ENCODE measurements at places on chromosomes 5 and 9.

DNA sequence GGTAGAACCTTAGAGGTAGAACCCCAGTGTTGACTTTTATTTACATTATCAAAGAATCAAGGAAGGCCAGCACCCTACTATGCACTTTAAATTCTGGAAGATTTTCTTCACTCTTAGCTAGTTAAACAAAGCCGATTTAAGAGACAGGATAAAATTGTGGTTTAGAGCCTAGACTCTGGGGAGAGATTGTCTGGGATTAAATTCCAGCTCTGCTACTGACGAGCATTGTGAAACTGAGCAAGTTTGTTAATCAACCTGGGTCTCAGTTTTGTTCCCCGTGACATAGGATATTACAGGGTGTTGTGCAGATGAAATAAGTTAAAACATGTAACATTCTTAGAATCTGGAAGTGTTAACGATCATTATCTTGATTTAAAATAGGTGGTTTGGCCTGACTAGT lies 83.5 kb downstream of the FEM1C start:
- no peak for DNase-seq

DNA sequence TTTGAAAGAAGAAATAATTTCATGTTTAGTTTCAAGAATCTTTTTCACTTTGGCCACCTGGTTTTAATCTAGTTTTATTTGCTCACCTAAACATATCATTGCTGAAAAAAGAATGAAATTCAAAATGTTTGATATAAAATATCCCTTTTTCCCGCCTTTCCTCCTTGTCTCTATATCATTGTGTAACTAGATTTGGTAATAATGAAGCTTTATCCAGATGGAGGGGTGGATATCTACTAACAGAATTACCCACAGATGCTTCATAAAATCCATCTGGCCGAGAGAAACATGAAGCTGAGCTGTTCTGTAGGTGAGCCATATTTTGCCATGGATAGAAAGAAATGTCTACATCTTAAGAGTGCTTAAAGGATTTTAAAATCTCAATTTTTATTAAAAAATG lies 214.7 kb downstream of the ICE1 start:
- DNase-seq, result no peak

DNA sequence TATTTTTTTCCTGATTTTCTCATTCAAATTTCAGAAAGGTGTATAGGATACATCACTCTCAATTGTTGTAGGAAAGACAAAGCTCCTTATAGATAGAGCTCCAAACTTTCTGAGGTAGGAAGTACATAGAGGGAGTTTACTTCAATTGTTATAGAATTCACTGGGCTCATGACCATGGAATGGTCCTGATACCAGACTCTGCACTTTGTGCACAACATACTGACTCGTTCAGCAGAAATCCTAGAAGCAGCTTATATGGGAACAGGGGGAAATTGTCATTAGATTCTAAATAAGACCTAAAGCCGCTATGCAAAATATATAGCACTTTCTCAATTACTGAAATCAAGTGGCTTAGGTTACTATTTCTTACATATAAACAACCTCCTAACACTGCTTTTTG lies 240.5 kb upstream of the TUSC1 start:
- DNase-seq, result no peak

DNA sequence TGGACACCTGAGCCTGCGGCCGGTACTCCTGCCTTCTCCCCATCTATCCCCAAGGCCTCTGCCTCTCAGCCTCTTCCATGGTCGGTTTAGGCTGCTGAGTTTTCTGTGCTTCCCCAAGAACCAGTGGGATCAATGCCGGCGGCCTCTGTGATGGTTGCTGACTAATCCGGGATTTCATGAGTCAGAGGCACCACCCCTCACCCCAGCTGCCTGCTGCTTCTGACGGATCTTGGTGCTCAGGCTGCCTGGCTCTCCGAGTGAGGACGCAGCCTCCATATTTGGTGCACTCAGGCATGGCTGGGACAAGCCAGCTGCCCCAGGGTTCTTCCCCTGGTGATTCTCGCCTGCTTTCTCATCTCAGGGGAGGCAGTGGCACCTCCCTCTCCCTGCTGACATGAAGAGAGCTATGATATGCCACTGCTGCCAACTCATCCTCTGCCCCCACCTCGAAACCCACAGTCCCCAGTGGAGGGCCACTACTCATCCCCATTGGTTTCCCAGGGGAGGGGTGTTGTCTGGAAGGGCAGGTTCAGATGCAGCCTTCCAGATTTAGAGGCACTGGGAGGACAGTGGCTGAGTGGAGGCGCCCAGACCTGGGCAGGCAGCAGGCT lies 3.3 kb upstream of the MAN1B1 start:
- DNase-seq, result peak; percentile 92

- no peak for DNase-seq
These were observed 8.6 kb downstream of the GBGT1 start for GRCh38 chr9:133155156-133155555.

Measured in dermis blood vessel endothelial cell (primary cell).